T-cell (primary cell): ENCODE measurements at places on chromosomes 2 and 18.

DNA sequence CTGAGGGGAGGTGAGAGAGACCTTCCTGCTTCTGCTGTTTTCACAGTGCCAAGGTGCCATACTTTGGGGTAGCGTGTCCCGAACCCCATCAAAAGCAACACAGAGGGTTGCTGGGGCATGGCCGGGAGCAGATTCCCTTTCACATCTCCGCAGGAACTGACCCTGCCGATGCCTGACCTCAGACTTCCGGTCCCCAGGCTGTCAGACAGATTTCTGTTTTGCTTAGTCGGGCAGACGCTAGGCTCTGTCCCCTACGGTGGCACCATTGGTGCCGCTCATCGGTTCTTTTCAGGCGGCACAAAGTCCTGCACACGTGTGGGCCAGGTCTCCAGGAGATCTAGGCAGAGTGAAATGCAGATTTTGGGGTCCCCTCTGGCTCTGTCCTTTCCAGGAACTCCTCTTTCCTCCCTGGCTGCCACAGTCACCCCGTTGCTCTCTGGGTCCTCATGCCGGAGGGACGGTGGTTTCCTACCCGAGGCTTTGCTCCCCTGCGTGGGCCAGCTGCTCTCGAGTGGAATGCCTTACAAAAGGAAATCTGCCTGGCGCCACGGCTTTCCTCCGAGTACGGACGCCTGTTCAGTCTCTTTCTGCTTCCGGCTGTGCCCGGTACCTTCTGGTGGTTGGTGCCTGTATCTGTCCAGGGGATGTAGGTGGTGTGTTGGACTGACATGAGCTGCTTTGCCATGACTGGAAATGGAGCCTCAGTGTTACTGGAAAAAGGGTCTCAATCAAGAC lies 39.3 kb downstream of the RTP5 start:
- H3K27ac ChIP-seq = no peak overlapping the region
- DNase-seq = no peak
- no peak overlapping the region for H3K4me3 ChIP-seq
- no peaks in the 10 kb centered on the region for H3K4me1 ChIP-seq
- no peaks in the 10 kb centered on the region for H3K36me3 ChIP-seq

DNA sequence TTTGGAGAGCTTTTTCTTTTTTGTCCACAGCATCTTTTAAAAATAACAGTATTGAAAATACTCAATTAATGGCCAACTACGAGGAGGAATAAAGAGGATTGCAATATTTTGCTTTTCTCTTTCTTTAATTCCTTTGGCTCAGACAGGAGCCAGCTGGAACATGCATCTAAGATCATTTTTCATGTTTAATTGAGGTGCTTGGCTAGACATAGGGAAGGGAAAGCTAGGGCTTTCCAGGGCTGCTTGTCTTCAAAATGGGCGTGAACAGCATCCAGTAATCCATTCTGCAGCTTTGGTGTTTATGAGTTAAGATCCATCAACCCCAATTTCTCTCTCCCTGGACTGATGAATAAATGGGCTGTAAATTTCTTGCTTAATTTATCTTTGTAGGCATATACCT lies 323.0 kb downstream of the PTPRM start:
- no peaks in the 10 kb centered on the region for H3K36me3 ChIP-seq
- no peak overlapping the region for H3K27ac ChIP-seq
- H3K4me1 ChIP-seq = peaks cover 2% of the 10 kb centered on the region

GRCh38 chr2:72917877-72918553 lies 696 bp downstream of the EMX1 start:
- no peak overlapping the region for H3K4me3 ChIP-seq
- peaks cover 54% of the 10 kb centered on the region for H3K4me1 ChIP-seq
- no peak overlapping the region for H3K27ac ChIP-seq
- no peaks in the 10 kb centered on the region for H3K36me3 ChIP-seq
- DNase-seq = no peak

DNA sequence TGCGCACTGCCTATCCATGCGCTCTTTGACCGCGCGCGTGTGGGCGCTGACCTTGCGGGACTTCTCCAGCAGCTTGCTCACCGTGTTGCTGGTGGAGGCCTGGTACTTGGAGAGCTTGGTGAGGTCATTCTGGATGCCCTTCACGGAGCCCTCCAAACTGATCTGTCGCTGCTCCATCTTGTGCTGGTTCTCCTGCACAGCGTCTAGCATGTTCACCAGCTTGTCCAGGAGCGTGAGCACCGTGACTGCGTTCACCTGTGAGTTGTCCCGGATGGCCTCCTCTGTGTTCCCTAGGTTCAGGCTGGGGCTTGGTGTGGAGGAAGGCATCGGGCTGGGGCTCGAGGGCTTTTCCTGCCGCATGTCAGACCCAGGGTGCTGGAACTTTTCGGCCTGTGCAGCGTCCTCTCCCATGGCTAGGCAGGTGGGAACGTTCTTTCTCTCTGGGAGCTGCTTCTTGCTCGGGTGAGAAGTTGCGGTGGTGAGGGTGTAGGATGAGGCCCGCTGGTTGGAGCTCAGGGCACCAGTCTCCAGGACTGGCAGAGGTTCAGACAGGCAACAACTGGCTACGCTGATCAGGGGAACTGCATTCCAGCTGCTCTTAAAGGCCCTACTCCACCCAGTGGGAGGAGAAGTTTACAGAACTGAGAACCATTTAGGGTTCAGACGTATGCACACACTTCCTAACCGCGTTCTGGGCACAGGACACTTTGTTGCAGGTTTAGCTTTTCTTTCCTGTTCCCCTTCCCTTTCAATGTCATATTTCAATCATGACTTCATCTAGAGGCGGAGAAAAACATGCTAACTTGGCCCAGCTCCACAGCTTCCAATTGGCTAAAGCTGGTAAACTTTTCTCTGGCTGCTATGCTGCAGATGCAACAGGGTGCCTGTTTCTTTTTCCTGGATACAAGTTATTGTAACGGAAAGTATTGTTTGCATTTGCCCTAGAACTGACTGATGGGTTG lies at the start of gene CAVIN2:
Gene CAVIN2 (minus strand): TSS at position 574 of the 962 bp plus-strand sequence. CDS start 163 bp downstream, at position 411.
- no peaks in the 10 kb centered on the region for H3K36me3 ChIP-seq
- peaks cover 14% of the 10 kb centered on the region for H3K27me3 ChIP-seq

- no peak overlapping the region for H3K4me3 ChIP-seq
- no peak for DNase-seq
- H3K36me3 ChIP-seq = no peaks in the 10 kb centered on the region
Measured at GRCh38 chr2:2938481-2938880, 439.1 kb downstream of the EIPR1 start.

- H3K36me3 ChIP-seq = no peaks in the 10 kb centered on the region
- no peaks in the 10 kb centered on the region for H3K4me1 ChIP-seq
- H3K4me3 ChIP-seq = no peak overlapping the region
- no peaks in the 10 kb centered on the region for H3K27me3 ChIP-seq
- H3K27ac ChIP-seq = no peak overlapping the region
Measured at GRCh38 chr2:173550143-173550542, 195.5 kb downstream of the CDCA7 start.

DNA sequence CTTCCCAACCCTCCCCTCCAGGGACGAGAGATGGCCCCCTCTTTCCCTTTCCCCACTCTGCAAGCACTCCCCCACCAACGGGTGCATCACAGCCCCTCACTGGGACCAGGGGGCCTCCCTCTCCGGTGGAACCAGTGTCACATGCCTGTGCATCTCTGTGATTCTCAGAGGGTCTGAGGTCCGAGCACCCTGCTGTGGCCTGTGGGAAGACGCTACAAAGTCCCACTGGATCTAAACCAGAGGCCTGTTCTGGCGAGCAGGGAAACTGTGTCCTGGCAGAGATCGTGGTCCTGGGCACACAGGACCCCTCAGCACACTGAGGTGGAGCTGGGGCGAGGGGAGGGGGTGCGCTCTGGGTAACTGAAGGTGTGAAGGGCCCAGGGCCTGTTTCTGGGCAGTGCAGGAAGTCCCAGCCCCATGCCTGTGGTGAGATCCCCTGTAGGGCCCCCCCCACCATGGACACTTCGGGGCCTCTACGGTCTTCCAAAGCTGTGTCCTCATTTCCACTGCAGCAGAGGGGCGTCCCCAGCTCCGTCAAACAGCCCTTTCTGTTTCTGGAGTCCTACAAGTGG lies 8.0 kb downstream of the SNORC start:
- no peak overlapping the region for H3K27ac ChIP-seq
- peaks cover 39% of the 10 kb centered on the region for H3K27me3 ChIP-seq

GRCh38 chr2:188220535-188220934 lies 71.1 kb upstream of the GULP1 start:
- no peak for DNase-seq
- H3K4me1 ChIP-seq = no peaks in the 10 kb centered on the region
- H3K27me3 ChIP-seq = no peaks in the 10 kb centered on the region
- no peaks in the 10 kb centered on the region for H3K36me3 ChIP-seq

DNA sequence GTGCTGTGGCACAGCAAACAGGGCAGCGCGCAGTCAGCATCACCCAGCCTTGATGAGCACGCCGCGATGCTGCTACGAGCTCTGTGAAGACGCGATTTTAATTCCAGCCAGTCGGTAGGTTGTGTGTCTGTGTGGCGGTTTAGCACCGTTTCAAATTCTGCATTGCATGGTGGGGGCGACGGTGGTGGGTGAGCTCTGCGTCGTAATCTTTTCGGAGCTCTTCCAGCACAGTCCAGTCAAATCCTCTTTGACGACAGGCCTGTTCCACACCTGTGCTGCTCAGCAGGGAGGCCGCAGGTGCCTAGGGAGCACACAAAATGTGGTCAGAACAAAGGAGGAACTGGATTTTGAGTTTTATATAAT lies 8.6 kb downstream of the ALLC start:
- no peaks in the 10 kb centered on the region for H3K36me3 ChIP-seq
- H3K4me1 ChIP-seq = no peaks in the 10 kb centered on the region
- H3K27me3 ChIP-seq = peaks cover 15% of the 10 kb centered on the region
- no peak overlapping the region for H3K4me3 ChIP-seq
- H3K27ac ChIP-seq = no peak overlapping the region

DNA sequence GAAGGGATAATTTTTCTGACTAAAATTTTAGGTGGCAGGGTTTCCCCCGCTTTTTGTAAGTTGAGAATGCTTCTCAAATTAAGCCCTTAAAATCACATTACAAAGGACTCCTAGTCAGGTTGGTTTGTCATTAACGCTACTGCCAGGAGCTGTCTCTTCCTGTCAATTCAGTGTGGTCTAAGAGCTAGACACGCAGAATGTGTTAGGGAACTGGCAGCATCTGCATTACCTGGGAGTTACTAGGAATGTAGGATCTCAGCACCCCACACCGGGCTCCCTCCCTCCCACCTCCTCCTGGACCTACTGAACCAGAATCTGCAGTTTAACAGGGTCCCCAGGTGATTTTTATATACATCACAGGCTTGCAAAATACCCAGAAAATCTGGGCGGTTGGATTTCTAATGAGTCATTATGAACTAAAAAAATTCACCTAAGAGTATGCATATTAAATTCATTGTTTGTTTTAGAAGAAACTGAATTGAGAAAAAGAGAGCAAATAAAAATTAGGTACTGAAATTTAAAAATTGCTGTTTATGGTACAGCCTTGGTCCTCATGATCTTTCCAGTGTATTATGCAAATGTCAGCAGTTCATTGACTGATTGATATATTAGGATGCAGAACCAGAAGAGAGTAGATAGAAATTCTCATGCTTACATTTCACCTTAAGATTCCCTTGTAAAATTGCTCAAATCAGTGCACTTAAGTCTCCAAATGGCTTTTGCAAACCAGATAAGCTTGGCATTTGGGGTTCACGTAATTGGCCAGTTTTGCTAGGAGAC lies 130.9 kb upstream of the ITGA6 start:
- DNase-seq = no peak
- H3K27ac ChIP-seq = no peak overlapping the region
- no peak overlapping the region for H3K4me3 ChIP-seq
- no peaks in the 10 kb centered on the region for H3K27me3 ChIP-seq

DNA sequence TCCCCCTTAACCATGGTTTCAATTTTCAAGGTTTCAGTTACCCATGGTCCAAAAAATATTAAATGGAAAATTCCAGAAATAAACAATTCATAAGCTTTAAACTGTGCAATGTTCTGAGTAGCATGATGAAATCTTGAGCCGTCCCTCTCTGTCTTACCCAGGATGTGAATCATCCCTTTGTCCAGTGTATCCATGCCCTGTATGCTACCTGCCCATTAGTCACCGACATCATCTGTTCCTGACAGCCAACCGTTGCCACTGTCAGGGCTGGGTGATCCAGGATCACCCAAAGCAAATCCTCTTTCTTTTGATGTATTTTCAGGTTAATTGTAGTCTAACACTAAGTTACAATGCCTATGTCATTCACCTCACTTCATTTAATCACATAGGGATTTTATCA lies 15.7 kb upstream of the OLA1 start:
- no peak overlapping the region for H3K4me3 ChIP-seq
- H3K4me1 ChIP-seq = no peaks in the 10 kb centered on the region
- no peak for DNase-seq
- H3K27me3 ChIP-seq = no peaks in the 10 kb centered on the region
- H3K36me3 ChIP-seq = no peaks in the 10 kb centered on the region
- H3K27ac ChIP-seq = no peak overlapping the region

GRCh38 chr2:36266536-36267121 lies 88.9 kb upstream of the CRIM1 start:
- no peaks in the 10 kb centered on the region for H3K36me3 ChIP-seq
- no peak overlapping the region for H3K4me3 ChIP-seq
- H3K27me3 ChIP-seq = no peaks in the 10 kb centered on the region
- no peak overlapping the region for H3K27ac ChIP-seq
